Pons (tissue), 1 donor: ENCODE measurements at places on chromosomes 1 and 21.
A peak's percentile ranks its signal among the peaks of the same experiment; 100 is the strongest.

DNA sequence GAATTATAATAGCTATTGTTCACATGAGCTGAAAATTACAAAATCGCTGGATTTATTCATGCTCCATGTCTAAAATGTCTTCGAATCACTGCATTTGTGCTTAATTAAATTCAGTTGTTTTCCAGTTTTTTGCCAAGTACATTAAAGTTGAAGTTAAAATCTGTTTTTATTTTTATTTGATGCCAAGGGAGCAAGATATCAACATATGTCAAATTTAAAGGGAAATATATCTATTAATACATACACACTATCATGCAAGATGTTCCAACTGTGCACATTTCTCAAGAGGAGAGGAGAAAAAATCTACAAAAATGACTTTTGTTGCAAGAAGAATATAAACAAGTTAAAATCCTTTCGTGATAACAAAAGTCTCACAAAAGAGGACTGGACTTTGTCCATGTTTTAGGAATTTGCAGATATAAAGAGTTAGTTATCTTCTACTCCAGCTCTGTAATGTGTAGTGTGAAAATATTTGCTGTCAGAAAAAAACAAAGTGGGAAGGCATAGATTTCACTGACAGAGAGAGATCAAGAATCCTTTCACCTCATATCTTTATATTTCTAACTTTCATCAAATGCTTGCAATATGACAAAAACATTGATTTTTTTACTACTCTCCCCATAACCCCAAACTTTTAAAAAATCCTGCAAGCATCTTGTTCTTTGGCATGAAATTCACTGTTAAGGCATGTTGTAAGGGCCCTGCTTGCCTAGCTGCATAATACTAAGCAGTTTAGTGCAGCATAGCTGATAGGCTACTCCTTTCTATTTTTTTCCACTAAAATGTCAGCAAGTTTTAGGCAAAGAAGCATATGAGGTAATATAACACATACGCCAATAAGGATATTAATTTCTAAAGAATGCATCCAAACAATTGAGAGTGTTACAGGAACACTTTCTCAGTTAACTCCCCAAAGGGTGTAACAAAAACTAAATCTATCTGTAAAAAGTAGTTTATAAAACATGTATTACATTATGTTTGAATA, 340.2 kb upstream of the ADAMTS5 start:
- DNase-seq, result no peak

DNA sequence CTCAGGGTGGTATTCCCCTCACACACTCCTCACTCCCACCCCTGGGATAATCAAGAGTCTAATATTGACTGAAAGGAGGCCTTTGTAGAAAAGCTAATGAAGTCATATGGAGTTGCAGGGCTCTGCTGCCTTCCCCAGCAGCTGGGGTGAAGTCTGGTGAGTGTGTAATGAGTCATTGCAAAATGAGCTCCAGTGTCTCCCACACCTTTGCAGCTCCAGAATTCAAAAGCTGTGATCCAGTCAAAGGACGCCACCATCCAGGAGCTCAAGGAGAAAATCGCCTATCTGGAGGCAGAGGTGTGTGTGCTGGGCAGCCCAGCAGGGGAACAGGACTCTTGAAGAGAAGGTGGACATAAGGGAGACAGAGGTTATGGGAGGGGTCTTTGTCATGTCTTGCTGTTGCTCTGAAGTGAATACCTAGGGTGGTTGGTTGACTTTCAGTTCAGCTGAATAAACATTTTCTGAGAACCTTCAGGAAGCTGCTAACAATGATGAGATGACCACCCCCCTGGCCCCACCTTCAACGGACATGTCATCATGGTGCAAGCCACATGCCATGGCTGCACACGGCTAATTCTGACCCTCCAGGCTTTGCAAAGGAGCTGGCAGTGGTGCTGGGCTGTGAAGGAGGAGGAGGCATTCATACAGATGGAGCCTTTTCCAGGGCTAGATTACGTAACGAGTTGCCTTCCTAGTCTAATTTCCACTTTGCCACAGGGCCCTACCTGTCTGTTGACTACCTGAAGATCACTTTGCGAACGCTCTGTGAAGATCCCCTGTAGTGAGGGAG, 32.2 kb upstream of the SNX27 start:
- no peak for DNase-seq

DNA sequence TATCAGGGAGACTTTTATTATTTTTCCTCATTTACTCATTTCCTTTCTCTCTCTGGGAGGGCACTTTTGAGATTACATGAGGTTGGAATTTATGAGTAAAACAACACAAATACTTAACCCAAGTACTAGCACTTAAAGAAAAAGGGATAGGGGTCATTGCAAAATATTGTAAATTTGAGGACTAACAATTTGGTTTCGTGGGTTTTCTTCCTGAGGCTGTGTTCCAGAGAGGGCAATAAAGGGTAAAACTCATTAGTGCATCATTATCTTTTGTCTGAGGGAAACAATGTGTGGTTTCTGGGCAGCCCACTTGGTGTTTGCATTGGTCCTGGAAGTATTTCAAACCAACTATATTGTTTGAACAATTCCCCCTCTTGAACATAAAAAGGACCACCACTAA, 96.5 kb downstream of the GREM2 start:
- no peak for DNase-seq

GRCh38 chr1:151990856-151991198, 2.8 kb downstream of the S100A10 start:
- DNase-seq, result peak; percentile 47

DNA sequence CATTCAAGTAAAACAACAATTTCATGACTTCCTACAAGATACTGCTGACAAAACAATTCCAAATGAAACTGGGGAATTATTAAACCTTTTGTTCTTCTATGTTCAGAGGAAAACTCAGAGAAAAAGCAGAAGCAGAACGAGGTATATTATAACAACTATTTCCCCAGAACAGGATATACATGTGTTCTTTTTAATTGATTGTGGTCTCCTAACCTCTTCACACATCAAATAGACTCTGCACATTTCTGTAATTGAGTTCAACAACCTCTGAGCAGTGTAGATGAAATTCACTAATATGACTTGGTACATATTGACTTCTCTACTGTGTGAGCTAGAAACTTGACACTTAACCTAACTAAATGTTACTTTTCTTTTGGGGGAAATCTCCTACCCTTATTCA, 584.2 kb downstream of the NEGR1 start:
- DNase-seq, result no peak

DNA sequence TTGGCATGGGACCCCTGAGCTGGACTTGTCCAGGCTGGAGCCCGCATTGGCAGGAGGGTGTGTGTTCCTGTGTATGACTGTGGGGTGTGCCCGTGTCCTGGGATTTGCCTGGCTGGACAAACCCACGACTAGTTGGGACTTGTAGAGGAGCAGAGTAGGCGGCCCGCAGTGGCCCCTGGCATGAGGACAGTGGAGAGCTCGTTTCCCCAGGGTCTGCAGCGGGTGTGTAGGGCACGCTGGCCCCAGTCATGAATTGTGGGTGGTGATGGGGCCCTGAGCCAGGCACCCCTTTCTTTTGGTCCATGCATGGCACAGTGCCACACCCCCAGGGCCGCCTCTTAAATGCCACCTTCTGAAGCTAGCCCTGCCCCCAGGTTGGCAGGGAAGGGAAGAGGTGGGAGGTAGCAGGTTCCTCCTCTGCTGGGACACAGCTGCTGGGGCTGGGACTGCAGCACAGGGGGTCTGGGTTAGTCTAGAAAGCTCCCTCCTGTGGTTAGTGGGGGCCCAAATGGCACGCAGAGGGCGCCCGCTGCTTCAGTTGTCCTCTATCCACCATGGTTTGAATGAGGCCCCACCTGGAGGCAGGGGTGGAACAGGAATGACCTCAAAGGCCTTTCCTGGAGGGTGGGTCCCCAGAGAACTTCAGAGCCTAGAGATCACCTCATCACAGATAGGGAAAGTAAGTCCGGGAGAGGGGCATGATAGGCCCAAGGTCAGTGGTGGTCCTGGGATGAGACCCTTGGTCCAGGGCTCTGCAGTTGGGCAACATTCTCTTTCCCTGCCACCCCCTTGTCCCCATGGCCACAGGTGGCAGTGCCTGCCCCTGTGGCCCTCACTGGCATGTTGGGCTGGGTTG, 4.1 kb downstream of the CROCC start:
- DNase-seq, result no peak

DNA sequence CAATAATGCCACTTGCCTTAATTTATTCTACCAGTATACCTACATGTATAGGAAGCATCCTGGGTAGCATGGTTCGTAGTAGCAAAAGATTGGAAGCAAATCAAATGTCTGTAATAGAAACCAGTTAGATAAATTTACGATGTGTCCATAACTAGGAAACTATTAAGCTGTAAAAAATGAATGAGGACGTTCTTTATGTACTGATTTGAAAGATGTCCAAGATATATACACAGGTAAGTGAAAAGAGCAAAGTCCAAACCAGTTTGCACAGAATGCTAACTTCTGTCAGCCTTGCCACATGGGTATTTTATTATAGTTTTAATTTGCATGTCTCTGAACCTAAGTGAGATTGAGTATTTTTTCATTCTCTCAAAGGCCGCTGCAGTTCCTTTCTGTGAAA, 251.8 kb upstream of the IRF2BP2 start:
- no peak for DNase-seq

DNA sequence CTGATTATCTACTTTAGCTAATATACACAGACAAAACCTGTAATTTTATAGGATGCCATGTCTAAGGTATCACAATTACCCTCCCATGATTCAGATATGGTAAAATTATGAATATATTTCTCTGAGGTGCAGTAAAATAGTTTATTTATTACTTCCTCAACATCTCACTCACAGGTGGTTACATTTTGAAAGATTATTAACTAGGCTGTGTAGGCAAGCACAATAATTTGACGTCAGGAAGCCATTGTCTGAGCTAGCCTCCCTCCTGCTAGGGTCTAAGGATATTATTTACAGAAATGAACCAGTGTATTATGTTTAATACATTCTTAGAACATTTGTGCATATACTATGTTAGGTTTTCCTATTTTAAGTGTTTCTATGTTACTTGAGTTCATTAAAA, 69.9 kb upstream of the ADGRL2 start:
- no peak for DNase-seq

DNA sequence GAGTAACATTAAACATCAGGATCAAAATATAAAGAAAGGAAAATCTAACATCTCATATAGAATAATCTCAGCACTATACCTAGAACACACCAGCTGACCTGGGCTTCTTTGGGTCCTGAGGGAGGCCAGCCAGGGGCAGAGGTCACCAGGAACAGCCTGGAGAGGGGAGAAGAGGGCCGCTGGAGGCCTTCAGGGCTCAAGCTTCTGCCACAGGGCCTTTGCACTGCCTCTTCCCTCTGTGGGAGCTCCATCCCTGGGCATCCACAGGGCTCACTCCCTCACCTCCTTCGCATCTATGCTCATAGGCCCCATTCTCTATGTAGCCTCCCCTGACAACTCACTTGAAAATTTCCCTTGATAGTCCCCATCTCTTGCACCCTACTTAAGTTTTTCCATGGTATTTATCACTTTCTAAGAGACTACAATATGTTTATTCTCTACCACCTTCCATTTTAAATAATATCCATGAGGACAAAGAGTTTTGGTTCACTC, 73.9 kb downstream of the HIVEP3 start:
- no peak for DNase-seq

- DNase-seq, result no peak
These were observed 20.2 kb downstream of the SLC27A3 start for GRCh38 chr1:153795330-153795837.

GRCh38 chr1:83741348-83741747, 257.6 kb downstream of the TTLL7 start:
- DNase-seq, result no peak

DNA sequence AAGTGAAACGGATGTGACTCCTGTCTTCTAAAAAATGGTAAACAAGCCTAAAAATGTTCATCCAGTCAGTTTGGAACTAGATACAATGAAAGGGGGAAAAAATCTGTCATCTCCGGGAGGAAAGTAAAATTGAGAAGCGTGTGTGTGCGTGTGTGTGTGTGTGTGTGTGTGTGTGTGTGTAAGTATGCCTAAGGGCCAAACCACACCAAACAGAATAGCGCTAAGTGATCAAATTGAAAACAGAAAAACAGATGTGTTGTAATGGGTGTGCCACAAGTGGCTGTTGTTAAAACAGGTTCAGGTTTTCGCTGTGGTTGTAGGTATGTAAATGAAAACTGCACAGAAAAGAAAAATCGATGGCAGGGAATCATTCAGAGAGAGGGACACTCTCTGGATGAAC, 106.7 kb downstream of the RNF220 start:
- peak; percentile 42 for DNase-seq

GRCh38 chr1:30522031-30523004, 201.1 kb downstream of the MATN1 start:
- no peak for DNase-seq

GRCh38 chr1:101239095-101240040, 2.5 kb downstream of the S1PR1 start:
- DNase-seq, result no peak
